ENCODE measurements at places on chromosomes 16 and 17.

GRCh38 chr17:6752068-6752909, 3.6 kb upstream of the XAF1 start:
- DNase-seq: no peak

DNA sequence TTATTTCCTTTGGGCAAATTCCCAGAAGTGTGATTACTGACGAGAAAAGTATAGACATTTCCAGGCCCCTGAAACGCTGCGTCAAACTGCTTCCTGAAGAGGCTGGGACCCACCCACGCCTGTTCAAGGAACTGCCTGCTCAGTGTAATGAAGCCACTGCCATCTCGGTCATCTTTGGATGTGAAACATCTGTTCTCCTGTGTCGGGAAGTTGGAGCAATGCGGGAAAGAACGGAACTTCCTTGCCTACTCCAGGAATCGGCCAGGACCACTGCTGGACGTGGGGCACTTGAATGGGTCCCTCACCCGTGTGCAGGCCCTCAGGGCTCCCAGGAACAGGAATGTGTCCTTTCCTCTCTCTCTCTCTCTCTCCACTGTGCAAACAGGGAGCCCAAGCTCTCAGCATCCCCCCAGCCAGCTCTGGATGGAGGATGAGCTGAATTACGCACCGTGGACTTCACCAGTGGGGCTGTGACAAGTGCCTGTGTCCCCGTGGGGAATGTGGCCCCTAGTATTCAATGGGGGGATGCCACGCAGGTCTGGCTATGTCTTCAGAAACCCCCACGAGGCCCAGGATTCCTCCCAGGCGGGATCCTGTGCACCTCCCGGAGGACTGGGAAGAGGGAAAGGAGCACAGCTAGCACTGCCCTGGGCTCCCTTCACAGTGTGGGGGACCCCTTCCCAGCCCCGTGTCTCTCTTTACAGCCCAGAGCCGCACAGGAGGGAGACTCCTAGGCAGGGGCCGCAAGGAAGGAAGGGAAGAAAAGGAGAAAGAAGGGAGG, 18.3 kb upstream of the LITAF start:
- DNase-seq: no peak

DNA sequence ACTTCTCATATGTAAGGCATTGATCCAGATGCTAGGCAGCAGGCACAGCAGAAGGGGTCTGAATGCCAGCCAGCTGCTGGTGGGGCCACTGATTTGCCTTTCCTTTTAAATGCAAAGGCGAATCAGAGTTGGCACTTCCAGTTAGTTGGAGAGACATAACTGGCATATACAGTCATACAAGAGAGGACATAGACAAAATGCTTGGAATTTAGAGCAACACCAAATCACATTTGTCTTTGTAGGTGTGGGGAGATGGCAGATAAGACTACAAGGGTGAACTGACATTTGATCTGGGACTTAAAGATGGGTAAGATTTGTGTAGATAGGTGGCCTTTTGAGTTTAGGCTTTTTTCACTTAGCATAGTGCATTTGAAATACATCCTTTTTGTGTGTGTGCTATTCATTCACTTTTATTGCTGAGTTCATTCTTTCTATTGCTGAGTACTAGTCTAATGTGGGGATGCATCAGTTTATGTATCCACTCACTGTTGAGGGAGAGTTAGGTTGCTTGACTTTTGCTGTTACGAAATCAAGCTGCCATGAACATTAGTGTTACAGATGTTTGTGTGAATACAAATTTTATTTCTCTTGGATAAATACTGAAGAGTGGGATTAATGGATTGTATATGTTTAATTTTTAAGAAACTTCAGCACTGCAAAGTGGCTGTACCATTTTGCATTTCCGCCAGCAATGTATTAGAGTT, 74.1 kb downstream of the SPECC1 start:
- DNase-seq: no peak

GRCh38 chr16:19757026-19757425, 39.0 kb downstream of the IQCK start:
- no peak for DNase-seq

DNA sequence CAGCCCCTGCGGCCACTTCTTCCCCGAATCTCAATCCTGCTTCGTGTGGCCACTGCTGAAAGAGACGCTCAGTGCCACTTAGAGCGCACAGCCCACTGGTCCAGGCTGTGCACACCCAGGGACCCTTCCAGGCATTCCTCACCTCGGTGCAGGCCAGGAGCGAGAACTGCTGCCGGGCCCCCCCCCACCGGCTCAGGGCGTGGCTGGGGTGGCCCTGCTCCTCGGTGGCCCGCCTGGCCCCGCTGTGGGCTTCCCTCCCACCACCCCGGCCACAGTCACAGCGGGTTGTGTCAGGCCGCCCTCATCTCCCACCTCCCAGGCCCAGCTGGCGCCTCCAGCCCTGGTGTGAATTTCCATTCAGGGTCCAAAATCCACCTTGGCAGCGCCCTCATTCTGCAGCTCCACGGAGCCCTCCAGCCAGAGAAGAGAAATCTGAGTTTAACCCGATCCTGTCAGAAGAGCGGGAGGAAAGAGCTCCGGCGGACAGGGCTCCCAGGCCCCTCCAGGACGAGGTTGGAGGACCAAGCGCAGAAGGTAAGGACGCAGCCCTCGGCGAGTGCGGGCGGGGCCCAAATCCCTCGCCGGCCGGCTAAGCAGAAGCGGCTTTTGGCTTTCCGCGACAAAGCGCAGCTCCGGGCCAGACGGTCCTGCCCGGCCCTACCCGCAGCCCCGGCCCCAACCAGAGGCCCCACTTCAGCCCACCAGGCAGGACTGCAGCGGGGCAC, 12.0 kb downstream of the TBC1D16 start:
- no peak for DNase-seq

DNA sequence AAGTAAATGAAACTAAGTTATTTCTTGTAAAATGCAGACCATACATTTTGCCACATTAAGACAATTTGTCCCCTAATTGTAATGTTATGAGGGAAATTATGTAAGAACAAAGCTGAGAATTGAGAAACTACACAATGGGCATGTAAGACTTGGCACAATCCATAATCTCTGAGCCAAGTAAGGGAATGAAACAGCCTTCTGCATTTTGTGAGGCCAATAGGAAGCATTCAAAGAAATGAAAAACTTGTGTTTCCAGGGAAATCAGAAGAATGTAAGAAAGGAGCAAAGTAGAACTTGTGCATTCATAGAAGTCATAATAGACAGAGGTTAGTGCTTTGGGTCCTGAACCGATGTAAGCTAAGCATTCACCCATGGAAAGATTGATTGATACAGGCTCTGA, 1.8 kb downstream of the KRTAP9-4 start:
- DNase-seq: no peak

- peak; percentile 44 for DNase-seq
Measured at GRCh38 chr17:31738067-31738466, 121.0 kb downstream of the COPRS start.

- DNase-seq: no peak
Measured at GRCh38 chr16:47036201-47036600, 62.7 kb upstream of the DNAJA2 start.

GRCh38 chr17:76523084-76524037, 14.1 kb downstream of the CYGB start:
- peak; percentile 89 for DNase-seq

GRCh38 chr17:12592941-12593340, 72.7 kb upstream of the MYOCD start:
- no peak for DNase-seq

DNA sequence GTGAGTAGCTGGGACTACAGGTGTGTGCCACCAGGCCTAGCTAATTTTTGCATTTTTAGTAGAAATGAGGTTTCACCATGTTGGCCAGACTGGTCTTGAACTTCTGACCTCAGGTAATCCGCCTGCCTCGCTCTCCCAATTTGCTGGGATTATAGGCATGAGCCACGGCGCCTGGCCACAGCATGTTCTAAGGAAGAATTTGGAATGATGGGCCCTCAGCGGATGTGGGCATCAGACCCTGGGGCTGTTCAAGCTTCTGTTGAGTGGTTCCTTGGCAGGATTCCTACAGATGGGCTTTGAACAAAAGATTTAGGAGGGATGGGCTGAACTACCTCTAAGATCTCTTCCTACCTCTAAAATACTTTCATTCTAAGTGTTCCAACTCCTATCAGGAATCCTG, 4.1 kb downstream of the PRPSAP2 start:
- DNase-seq: no peak

- no peak for DNase-seq
Measured at GRCh38 chr16:50296807-50297206, 30.5 kb downstream of the ADCY7 start.

GRCh38 chr17:72143245-72143644, 22.4 kb downstream of the SOX9 start:
- peak; percentile 62 for DNase-seq

GRCh38 chr17:44171931-44172455, 1.5 kb downstream of the ASB16 start:
- DNase-seq: peak; percentile 56

- DNase-seq: peak; percentile 88
Measured at GRCh38 chr16:11407047-11407982, 62.1 kb downstream of the RMI2 start.
